H1 (cell line): ENCODE measurements at places on chromosomes 3 and 15. TPM values are rescaled to one million over a fixed set of nuclear protein-coding genes. Genes with fewer than 3 reads are reported as not detected.

GRCh38 chr3:8953313-8953712, 10.0 kb downstream of the RAD18 start:
- no peak for DNase-seq

- no peak for DNase-seq
Measured at GRCh38 chr3:51243924-51244323, 141.2 kb upstream of the MANF start.

Gene CTSH
- total RNA-seq, result 31.3 and 34.0 TPM in 2 replicates

DNA sequence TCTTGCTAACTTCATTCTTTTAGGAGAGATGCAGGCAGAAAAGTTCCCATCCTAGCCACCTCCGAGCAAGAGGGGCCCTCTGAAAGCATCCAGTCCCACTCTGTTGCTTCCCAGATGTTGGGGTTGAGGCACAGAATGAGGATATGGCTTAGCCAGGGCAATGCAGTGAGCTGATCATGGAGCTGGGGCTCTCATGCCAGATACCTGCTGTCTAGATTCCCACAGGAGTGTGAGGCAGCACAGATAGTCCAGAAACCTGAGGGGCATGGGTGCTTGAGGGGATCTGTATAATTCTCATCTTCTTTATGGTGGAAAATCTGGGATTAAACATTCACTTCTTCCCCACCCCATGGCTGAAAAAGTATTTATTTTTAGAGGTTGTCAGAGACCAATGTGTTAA, 1.2 kb downstream of the SLC22A13 start:
- DNase-seq, result no peak

- DNase-seq, result no peak
Measured at GRCh38 chr15:99450896-99451358, 114.9 kb upstream of the MEF2A start.

DNA sequence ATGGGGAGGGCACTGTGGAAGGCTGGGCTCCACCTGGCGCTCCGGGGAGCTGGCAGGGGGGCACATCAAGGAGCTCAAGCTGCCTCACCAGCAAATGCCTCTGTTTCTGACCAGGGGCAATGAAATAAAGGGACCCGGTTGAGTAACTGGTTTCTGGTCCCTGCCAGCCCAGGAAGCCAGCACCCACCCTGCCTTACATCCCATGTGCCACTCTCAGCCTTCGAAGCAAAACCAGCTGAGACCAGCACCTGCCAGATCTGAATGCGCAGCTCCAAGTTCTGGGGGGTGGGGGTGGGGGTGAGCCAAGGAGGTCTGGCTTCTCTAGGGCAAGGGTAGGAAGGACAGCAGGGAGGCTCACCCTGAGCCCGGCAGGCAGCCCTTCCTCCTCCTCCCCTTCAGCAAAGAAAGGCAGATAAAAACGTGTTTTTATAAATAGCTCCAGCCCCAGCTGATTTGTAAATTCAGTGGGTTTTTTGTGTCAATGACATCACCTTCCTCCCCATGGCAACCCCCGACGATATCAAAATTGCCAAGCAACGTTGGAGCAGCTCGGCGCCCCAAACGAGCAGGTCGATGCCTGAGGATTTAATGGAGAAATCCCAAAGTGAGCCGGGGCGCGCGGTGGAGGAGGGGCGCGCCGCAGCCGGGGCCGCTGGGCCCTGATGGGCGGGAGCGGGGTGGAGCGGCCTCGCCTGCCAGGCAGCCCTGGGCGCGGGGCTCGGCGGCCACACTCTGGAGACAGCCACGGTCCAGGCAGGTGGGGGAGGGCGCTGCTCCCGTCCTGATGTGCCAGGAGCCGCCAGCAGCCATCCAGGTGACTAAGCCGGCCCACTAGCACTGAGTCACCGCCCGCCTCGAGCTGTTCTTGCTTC, at the start of gene PAK6:
TSS of gene PAK6 (plus strand) at position 532 of the 872 bp plus-strand sequence. CDS start 25,723 bp downstream, outside the sequence.
- DNase-seq, result peak; percentile 90

DNA sequence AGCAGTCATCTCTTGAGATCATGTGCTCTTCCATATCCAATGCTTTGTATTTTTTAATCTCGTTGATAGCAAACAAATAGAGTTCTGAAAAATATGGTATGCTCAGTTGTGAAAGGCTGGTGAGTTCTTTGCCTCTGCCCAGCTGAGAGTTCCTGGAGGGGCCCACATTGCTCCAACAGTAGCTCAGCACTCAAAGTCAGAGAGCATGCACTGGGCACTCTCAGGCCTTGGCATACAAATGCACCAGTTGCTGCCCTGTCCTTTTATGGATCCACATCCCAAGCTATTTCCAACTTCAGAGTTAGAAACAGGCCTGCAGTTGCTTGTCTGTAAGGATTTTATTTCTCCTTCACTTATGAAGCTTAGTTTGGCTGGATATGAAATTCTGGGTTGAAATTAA, 181.7 kb upstream of the CHRNA7 start:
- DNase-seq, result no peak

Gene C3orf49
- not detected in 2 replicates for total RNA-seq

Gene PRR20G
- not detected in 2 replicates for total RNA-seq

DNA sequence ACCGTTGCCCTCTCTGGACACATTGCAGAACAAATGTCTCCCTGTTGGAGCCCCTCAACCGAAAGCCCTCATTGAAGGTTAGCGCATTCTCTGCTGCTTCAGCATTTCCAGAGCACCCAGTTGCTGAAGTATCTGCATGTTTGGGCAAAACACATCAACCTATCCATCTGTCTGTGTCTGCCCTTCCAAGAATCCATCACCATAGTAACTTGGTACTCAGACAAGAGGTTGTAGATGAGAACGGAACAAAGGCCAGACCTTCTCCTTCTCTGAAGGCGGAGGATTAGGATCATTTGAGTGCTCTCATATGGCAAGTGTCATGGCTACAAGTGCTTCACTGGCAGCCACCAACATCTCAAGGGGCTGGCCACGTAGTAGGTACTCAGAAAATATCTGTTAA, 23.1 kb upstream of the RHO start:
- no peak for DNase-seq

- DNase-seq, result no peak
Measured at GRCh38 chr3:195196266-195196665, 74.7 kb downstream of the XXYLT1 start.

Gene IQCH
- total RNA-seq, result 0.88 and 1.9 TPM in 2 replicates
